Upper lobe of left lung (tissue), 6 donors: ENCODE measurements at places on chromosomes 12 and 14. TPM values are rescaled to one million over a fixed set of nuclear protein-coding genes. Genes with fewer than 3 reads are reported as not detected.

The ATG101 gene
- total RNA-seq = 50.5 TPM

The COX8C gene
- not detected for total RNA-seq

The COL2A1 gene
- total RNA-seq = 0.34 TPM

The KRT82 gene
- not detected for total RNA-seq

The IRF9 gene
- total RNA-seq = 93.7 TPM

DNA sequence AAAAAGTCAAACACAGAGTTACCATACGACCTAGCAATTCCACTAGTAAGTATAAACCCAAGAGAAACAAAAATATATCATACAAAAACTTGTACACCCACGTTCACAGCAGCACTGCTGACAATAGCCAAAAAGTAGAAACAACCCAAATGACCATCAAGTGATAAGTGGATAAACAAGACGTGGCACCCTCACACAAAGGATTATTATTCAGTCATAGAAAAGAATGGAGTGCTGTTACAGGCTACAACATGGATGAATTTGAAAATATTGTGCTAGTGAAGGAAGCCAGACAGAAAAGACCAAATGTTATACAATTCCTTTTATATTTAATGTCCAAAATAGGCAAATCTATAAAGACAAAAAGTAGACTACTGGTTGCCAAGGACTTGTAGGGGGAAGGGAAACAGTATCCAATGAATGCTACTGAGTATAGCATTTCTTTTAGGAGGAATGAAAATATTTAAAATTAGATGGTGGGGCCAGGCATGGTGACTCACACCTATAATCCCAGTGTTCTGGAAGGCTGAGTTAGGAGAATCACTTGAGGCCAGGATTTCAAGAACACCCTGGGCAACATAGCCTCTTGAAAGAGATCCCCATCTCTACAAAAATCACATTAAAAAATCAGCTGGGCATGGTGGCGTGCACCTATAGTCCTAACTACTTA lies 41.9 kb downstream of the SPTLC2 start:
- no peak overlapping the region for H3K27ac ChIP-seq
- peaks cover 12% of the 10 kb centered on the region for H3K36me3 ChIP-seq
- no peaks in the 10 kb centered on the region for H3K27me3 ChIP-seq
- no peak for DNase-seq
- no peak overlapping the region for H3K4me3 ChIP-seq

- H3K4me3 ChIP-seq = no peak overlapping the region
- H3K27ac ChIP-seq = no peak overlapping the region
- H3K36me3 ChIP-seq = no peaks in the 10 kb centered on the region
- no peak for DNase-seq
Measured at GRCh38 chr14:27836386-27836785, 930.2 kb upstream of the FOXG1 start.

GRCh38 chr14:37566811-37567371 lies 28.2 kb downstream of the FOXA1 start:
- H3K4me3 ChIP-seq = no peak overlapping the region
- H3K27me3 ChIP-seq = no peaks in the 10 kb centered on the region
- H3K4me1 ChIP-seq = no peaks in the 10 kb centered on the region
- no peaks in the 10 kb centered on the region for H3K36me3 ChIP-seq
- no peak for DNase-seq

GRCh38 chr12:117718559-117718958 lies 250.2 kb downstream of the KSR2 start:
- no peak overlapping the region for H3K27ac ChIP-seq
- H3K36me3 ChIP-seq = no peaks in the 10 kb centered on the region
- H3K4me3 ChIP-seq = no peak overlapping the region

- H3K36me3 ChIP-seq = peaks cover 21% of the 10 kb centered on the region
- H3K4me3 ChIP-seq = no peak overlapping the region
- DNase-seq = no peak
- no peaks in the 10 kb centered on the region for H3K27me3 ChIP-seq
- H3K4me1 ChIP-seq = peaks cover 78% of the 10 kb centered on the region
Measured at GRCh38 chr12:14949631-14950030, 11.3 kb upstream of the ERP27 start.

GRCh38 chr14:61756135-61756534 lies 6.1 kb upstream of the SNAPC1 start:
- DNase-seq = no peak
- H3K4me3 ChIP-seq = no peak overlapping the region
- H3K36me3 ChIP-seq = no peaks in the 10 kb centered on the region
- no peak overlapping the region for H3K27ac ChIP-seq
- peaks cover 5% of the 10 kb centered on the region for H3K4me1 ChIP-seq

DNA sequence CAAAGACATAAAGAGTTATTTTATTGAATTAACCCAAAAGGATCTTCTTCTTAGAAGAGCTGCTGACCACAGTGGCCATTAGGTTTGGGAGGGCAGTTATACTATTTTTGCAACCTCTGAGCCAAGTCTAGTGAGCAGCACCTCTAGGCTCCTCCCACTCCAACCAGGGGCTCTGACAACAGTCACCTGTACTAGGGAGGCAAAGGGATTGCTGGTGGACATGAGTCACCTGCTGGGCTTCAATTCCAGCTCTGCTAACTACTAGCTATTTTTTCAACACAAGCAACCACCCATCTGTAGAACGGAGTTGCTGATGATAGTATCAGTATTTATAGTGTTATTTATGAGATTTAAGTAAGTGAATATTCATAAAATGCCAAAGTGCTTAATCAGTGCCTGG lies 166.0 kb downstream of the KLHL28 start:
- H3K4me3 ChIP-seq = no peak overlapping the region
- no peak for DNase-seq
- no peak overlapping the region for H3K27ac ChIP-seq

GRCh38 chr12:121858662-121859572 lies at the start of gene HPD:
TSS of gene HPD (minus strand) at chr12:121858859. CDS start at chr12:121858823, 36 bp downstream.
- peaks cover 4% of the 10 kb centered on the region for H3K4me1 ChIP-seq
- H3K4me3 ChIP-seq = no peak within 1 kb of the TSS
- H3K27ac ChIP-seq = peak within 1 kb of the TSS; percentile 64

- no peaks in the 10 kb centered on the region for H3K36me3 ChIP-seq
- H3K27ac ChIP-seq = peak overlapping the region; percentile 93
- peaks cover 49% of the 10 kb centered on the region for H3K4me1 ChIP-seq
- DNase-seq = no peak
- H3K27me3 ChIP-seq = no peaks in the 10 kb centered on the region
- peak overlapping the region; percentile 84 for H3K4me3 ChIP-seq
Measured at GRCh38 chr14:21099596-21099985, 1.1 kb upstream of the ZNF219 start.

GRCh38 chr14:66842911-66843512 lies 335.1 kb downstream of the GPHN start:
- H3K27me3 ChIP-seq = no peaks in the 10 kb centered on the region
- H3K36me3 ChIP-seq = no peaks in the 10 kb centered on the region
- no peak overlapping the region for H3K4me3 ChIP-seq
- no peak for DNase-seq
- no peaks in the 10 kb centered on the region for H3K4me1 ChIP-seq

DNA sequence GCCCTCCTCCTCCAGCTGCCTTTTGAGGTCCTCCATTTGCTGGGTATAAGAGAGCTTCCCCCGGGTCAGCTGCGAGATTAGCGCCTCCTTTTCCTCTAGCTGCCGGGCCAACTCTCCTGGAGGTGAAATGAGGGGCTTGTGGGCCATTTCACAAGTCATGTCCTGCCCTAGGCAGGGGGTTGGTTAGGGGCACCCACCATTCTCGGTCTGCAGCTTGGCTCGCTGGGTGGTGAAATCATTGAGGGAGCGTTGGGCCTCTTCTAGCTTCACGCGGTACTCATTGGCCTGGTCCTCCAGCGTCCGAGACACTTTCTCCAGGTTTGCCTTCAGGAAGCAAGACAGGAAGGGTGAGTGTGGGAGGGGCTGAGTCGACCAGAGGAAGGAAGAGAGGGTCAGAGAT lies 12.6 kb downstream of the CMTM5 start:
- DNase-seq = no peak
- no peak overlapping the region for H3K4me3 ChIP-seq
- no peaks in the 10 kb centered on the region for H3K4me1 ChIP-seq
- H3K36me3 ChIP-seq = no peaks in the 10 kb centered on the region

DNA sequence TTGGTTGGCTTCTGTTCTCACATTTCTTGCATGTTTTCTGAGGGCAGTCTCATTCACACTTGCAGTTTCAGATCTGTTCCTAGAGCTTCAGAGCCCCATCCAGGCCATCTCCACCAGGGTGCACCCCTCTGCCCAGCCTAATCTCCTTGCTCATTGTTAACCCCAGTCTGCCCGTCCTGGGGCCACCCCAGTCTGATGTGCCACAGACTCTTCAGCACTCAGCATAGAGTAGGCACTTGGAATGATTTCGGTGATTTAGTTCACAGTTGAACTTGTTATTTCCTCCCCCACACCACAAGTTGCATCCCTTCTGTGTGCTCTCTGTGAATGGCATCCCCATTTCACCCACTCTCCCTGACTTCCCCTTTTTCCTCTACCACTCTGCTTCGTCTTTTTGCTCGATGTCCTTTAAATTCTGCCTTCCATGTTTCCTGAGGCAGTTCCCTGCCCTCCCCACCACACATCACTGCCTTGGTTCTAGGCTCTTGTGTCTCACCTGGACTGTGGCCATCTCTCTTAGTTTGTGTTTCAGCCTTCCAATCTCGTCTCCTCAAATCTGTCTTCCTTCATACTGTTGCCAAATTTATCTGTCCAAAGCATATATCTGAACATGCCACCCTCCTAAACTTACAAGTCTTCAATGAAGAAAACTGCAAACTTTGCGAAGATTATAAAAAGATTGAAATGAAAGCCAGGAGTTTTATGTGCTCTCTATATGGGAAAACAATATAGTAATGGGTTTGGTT lies 41.5 kb downstream of the ANO6 start:
- H3K27ac ChIP-seq = no peak overlapping the region
- H3K4me3 ChIP-seq = no peak overlapping the region
- DNase-seq = no peak

GRCh38 chr14:81435391-81436295 lies 35.5 kb upstream of the STON2 start:
- peaks cover 9% of the 10 kb centered on the region for H3K27me3 ChIP-seq
- H3K27ac ChIP-seq = peak overlapping the region; percentile 67
- peaks cover 21% of the 10 kb centered on the region for H3K4me1 ChIP-seq
- DNase-seq = peak; percentile 93

DNA sequence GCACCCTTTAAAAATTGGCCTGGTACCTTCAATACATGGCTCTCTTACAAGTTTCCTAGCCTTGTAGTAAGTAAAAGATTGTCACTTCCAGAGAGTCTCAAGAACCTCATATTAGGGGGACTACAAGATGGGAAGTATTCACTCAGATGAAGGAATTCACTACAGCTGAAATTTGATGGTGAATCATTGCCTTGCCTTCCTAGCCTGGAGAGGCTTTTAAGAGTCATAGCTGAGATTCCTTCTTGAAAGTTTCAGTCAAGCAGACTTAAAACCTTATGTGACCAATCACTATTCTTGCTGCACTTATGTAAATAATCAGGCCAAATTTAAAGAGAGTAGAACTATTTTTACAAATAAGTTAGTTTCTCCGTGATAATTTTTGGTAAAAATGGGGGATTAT lies 451.6 kb downstream of the TRHDE start:
- no peaks in the 10 kb centered on the region for H3K36me3 ChIP-seq
- no peak overlapping the region for H3K4me3 ChIP-seq
- DNase-seq = no peak
- no peak overlapping the region for H3K27ac ChIP-seq
- no peaks in the 10 kb centered on the region for H3K27me3 ChIP-seq

DNA sequence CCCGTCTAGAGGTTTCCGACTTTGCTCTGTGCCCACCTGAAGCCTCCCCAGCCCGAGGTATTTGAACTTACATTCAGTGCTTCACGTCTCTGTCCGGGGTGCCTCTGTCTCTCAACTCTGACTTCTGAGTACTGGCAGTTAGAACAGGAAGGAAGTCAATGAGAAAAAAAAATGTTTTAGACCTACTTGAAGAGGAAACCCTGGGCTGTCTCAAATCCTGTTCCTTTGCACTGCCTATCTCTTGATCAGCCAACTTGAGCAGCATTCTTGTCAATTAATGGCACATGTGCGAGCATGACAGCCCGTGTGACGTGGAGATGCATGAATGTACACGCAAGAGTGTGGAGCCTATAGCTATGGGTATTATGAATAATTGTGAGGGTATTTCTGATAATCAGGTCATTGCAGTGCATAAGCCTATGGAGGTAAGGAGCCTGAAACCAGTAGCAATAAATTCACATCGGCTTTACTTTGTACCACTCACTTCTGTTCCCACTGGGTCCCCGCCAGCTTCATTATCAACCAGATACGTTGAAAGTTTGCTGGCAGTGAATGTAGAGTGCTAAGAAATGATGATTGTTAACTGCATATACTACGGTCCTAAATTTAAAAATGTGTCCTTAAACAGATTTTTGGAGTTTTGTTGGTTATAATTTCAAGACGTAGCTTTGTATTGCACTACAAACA lies at the start of gene ARHGDIB:
Gene ARHGDIB, minus strand, starts transcription at position 136 of the 687 bp plus-strand sequence. CDS start 10,889 bp downstream, outside the sequence.
- peaks cover 40% of the 10 kb centered on the region for H3K4me1 ChIP-seq
- H3K27me3 ChIP-seq = no peaks in the 10 kb centered on the region
- no peaks in the 10 kb centered on the region for H3K36me3 ChIP-seq
- DNase-seq = no peak

- H3K36me3 ChIP-seq = no peaks in the 10 kb centered on the region
- no peak for DNase-seq
- no peaks in the 10 kb centered on the region for H3K27me3 ChIP-seq
- no peak overlapping the region for H3K4me3 ChIP-seq
- H3K4me1 ChIP-seq = no peaks in the 10 kb centered on the region
Measured at GRCh38 chr12:16220120-16220519, 57.4 kb downstream of the SLC15A5 start.

DNA sequence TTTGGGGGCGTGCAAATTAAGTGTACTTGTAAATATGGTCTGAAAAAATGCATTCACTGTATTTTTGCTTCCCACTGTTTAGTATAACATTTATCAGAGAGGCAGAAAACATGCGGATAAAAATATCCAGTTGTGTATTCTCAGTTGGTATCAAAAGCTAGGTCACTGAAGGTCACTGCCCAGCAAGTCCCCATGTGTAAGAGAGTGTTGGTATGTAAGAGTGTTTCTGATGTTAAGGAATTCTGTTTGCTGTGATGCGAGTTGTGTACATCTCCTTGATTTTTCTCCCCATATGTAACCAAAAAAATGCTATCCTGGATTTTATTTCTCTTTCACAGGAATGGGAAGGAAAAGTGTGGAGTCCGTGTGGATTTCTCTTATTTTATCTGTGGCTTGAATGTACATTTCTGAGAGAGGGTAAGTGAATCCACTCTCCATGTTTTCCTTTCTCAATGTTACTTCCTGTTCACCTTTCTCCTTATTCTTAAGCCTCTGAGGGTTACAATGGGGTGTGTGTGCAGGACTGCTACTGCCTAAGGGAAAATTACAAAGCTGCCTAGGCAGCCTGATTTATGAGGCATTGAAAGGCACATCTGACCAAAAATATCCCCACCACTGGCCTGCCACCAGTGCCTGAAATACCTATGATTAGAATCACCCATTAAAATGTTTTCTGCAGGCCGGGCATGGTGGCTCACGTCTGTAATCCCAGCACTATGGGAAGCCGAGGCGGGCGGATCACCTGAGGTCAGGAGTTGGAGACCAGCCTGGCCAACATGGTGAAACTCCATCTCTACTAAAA lies 97.9 kb upstream of the USP44 start:
- DNase-seq = no peak
- no peaks in the 10 kb centered on the region for H3K27me3 ChIP-seq
- H3K4me1 ChIP-seq = no peaks in the 10 kb centered on the region
- no peak overlapping the region for H3K27ac ChIP-seq

GRCh38 chr14:80447392-80447791 lies 236.1 kb upstream of the DIO2 start:
- no peak for DNase-seq
- no peak overlapping the region for H3K4me3 ChIP-seq
- H3K36me3 ChIP-seq = no peaks in the 10 kb centered on the region
- no peaks in the 10 kb centered on the region for H3K27me3 ChIP-seq

GRCh38 chr12:70251226-70251625 lies 8.0 kb downstream of the CNOT2 start:
- H3K4me1 ChIP-seq = peaks cover 66% of the 10 kb centered on the region
- H3K27ac ChIP-seq = no peak overlapping the region
- DNase-seq = no peak
- H3K4me3 ChIP-seq = no peak overlapping the region
